ENCODE measurements at places on chromosomes 7 and 10.

DNA sequence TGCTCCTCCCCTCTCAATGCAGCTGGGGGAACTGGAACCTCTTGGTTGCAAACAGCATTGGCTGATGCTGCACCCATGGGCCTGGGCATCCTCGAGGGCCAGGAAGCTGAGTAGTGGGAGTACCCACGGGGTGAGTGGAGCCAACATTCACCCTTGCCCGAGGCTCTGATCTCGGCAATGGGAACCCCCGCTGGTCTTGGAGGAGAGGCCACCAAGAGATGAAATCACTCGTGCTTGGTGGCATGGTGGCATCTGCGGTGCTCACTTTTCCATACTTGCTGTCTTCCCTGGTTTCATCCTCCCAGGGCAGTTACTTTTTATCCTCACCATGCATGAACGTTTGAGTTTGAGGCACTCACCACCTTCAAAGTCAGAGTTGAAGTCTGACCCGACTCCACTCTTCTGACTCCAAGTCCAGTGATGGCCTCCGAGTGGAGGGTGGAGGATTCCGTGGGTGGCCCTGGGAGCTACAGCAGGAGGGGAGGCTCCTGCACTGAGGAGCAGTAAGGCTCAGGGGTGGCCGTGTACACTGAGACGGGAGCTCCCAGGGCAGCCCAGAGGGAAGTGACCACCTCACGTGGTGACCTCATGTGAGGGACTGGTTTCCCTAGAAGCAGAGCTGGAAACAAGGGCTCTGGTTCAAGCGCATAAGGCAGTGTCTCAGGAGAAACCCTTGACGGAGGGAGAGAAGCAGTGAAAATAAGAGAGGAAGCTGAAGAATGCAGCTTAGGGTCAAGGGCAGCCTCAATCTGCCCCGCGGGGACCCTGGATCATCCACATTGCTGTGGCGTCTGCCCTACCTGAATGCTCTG is 349.1 kb downstream of the TCERG1L start:
- no peak for ATAC-seq

DNA sequence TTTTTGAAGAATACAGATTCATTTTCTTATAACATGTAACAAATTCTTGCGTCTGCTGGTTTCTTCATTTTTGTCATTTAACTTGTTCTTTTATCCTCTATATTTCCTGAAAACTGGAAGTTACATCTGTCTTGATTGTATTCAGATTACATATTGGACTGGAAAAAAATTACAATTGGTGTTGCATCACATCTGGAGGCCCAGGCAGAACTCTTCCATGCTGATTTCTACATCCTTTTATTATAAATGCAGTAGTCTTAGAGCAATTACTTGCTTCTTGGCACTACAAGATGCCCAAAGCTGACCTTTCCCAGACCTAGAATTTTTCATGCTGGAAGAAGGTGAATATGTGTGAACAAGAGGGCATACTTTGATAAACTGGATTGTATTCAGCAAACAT is 460.9 kb upstream of the CNTNAP2 start:
- ATAC-seq, result no peak

GRCh38 chr10:123269675-123270074 is 115.5 kb downstream of the BUB3 start:
- ATAC-seq, result no peak

- no peak for ATAC-seq
These were observed 22.3 kb downstream of the AHCYL2 start for GRCh38 chr7:129247087-129247486.

DNA sequence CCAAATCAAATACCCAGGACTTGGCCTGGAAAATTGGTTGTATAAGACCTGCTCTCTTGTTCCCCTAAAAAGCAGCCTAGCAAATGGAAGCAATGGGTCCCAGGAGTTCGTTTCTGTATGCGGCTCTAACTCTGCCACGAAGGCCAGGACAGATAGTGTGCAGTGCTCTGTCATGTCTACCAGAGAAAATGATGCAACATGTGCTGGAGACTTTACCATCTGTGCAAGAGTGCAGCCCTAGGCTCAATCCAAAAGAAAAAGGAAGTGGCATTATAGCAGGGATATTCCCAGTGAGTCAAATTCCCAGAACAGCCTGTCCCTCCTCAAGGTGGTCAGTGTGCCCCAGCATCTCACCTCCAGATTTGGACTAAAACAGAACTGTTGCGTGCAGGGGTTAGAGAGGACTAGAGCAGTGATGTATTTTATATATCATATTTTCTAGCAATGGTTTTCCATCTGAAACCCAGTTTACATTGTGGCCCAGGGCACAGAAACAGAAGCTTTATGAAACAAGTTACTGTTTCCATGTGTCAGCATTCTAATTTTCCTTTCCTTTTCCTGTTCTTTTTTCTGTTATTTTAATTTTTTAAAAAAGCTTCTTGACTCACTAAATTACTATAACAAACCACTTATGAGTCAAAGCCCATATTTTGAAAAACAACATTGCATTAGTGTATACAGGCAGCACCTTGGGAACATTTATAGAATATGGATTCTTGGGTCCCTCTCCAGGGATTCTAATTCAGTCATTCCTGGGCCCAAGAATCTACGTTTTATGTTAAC is 311.2 kb downstream of the RNLS start:
- peak; percentile 80 for ATAC-seq
